Panc1 (cell line): ENCODE measurements at places on chromosomes 4 and X.

DNA sequence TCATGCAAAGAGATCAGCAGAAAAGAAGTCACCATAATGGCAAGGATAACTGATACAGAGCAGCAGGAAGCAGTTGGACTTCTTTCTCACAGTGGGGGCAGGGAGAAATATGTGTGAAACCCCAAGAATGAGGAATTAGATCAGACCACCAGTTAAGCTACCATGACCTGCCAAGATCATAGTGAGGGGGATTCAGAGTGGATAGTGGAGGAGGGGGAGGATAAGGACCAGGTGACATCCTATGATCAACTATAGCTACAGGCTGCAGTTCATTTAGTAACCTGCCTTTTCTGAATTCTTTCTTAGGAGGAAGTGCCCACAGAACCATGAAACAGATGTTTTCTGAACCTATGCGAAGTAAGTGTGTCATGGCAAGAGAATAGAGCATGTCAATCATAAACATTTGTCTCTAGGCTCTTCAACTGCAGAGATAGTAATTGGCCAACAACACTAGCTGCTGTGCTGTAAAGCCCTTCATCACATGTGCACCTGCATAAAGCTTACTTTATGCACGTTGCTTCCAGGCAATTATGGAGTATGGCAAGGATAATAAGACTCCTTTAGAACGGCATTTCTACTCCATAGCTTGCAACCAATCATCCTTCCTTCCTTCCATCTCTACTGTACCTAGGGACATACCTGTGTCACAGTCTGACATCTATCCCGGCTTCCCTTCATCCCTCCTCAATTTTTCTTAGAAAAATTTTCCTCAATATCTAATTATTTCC, 329.7 kb downstream of the EPHA5 start:
- no peak for DNase-seq

DNA sequence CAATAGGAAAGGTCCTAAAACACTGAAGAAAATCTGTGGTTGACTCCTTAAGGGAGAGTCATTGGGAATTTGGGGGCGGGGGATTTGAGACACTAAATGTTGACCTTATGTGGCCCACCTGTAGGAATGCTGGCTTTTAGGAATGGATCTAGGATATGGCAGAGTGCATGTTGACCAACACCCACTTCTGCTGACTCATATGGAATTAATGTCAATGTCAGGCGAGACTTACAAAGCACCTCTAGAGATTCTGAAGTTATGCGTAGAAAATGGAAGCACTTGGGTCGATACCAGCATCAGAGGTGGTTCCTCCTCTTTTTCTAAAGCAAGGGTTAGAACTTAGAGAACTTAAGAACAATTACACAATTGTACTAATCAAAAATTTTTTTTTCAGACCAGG, 100.6 kb upstream of the CBR4 start:
- no peak for DNase-seq

GRCh38 chrX:24369816-24370215, 9.4 kb downstream of the SUPT20HL1 start:
- DNase-seq, result no peak

DNA sequence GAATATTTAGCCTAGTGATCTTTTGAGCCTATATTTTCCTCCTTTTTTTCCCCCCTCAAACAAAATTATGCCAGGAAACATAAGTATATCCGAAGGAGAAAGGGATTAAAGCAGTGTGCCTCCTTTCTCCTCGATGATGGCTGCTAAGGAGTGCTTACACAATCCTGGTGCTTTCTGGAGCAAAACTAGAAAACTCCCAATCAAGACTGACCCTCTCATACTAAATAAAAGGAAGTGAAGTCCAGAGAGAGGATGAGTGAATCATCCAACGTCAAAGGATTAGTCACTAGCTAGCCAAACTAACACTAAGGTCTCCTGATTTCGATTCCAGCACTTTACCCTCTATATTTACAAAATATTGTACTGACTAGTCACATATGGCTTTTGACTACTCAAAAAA, 146.8 kb downstream of the PPP3CA start:
- DNase-seq, result peak; percentile 74

DNA sequence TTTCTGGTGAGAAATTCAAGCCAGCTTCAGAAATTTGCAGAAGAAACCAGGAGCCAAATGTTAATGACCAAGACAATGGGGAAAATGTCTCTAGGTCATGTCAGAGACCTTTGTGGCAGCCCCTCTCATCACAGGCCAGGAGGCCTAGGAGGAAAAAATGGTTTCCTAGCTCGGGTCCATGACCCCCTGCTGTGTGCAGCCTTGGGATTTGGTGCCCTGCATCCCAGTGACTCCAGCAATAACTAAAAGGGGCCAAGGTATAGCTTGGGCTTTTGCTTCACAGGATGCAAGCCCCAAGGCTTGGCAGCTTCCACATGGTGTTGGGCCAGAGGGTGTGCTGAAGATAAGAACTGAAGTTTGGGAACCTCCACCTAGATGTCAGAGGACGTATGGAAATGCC, 814.7 kb upstream of the SLIT2 start:
- DNase-seq, result no peak

GRCh38 chr4:62398318-62398717, 1198.2 kb downstream of the ADGRL3 start:
- no peak for DNase-seq

GRCh38 chr4:143700046-143700415, 444 bp downstream of the FREM3 start:
- no peak for DNase-seq

DNA sequence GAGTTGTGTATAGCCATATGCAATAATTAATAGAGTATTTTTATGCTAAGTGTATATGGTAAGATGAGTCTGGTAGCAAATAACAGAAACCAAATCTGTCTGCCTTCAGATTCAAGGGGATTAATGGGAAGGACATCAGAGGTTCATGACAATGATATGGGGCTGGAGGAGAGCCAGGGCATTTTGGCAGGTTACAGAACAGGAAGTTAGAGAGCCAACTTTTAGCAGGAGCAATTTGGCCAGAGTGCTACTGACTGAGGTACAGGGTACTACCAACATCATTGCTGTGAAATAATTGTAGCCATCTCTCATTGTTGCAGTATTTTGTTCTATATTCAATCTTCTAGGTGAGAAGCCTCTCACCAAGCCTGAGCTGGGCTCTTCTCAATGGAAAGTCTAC, 210.9 kb upstream of the FAM47A start:
- DNase-seq, result no peak

DNA sequence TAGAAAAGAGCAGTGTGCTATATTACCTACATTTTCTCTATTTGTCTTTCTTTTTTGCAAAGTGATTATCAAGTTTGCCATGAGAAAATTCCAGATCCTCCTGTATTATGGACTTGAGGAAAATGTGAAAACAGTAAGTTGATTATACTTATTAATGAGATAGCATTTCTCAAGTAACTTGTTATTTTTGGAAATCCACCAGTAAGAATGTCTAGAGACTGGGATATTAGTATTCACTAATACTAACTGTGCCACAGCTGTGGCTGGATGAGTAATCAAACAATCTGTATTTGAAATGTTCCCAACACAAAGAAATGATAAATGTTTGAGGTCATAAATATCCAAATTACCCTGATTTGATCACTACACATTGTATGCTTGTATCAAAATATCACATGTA, 147.0 kb upstream of the CTSO start:
- no peak for DNase-seq
